ENCODE measurements at places on chromosomes 4 and X.

DNA sequence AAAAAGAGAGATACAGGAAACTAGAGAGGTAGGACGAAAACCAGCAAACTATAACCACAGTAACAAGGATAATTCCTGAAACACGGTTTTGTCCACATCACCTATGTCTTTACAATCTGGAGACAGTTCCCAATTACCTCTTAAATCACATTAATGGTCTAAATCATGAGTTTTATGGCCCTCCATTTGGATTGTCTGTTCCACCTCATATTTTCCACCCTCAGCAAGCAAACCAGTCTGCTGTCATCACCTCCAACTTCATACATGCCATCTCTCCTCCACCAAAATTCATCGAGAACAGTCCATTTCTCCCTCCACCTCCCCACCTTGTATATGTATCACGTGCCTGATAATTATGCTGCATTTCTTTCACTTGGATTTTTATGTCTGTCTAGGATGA, 107.3 kb downstream of the SH3RF1 start:
- no peak for DNase-seq

- no peak for DNase-seq
These were observed 3.9 kb upstream of the SFRP2 start for GRCh38 chr4:153792618-153793247.

- no peak for DNase-seq
These were observed 19.4 kb upstream of the BMP2K start for GRCh38 chr4:78756776-78757175.

DNA sequence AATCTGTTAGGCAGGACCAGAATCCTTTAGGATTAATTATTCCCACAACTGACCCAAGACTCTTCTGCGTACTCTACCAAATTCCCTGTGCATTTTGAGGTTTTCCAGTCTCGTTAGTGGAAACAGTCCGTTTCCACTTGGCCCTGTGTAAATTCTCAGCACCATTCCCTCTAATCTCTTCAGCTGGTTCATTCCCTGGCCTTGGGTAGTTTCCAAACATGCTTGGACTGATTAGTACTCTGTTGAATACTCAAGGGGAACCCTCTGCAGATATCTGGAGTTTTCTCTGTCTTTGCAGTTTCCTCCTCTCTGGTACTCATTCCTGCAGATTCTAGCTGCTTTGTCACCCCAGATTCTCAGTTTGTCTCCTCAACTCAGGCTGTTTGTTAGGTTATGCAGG, 80.4 kb downstream of the ZFX start:
- no peak for DNase-seq

DNA sequence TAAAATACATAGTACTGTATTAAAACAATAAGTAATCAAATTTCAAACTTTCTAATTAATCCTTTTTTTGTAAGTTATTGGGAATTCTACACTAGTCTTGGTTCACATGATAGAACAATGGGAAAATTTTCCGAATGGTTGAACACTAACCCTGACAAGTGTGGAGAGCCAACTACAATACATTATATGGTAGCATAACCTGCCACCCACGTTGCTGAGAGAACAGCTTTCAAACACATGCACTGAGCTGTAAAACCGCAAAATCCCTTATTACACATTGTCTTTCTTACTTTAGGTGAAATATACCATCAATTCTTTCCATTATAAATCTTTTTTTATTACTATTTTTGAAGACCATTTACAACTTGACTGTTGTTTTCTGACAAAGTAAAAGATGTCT, 54.7 kb downstream of the ANAPC10 start:
- DNase-seq: no peak

GRCh38 chrX:11215191-11215921, 77.9 kb upstream of the AMELX start:
- no peak for DNase-seq

- no peak for DNase-seq
These were observed 42.2 kb upstream of the HGFAC start for GRCh38 chr4:3399277-3400194.

GRCh38 chrX:111811831-111812230, 64.2 kb upstream of the TRPC5OS start:
- no peak for DNase-seq

DNA sequence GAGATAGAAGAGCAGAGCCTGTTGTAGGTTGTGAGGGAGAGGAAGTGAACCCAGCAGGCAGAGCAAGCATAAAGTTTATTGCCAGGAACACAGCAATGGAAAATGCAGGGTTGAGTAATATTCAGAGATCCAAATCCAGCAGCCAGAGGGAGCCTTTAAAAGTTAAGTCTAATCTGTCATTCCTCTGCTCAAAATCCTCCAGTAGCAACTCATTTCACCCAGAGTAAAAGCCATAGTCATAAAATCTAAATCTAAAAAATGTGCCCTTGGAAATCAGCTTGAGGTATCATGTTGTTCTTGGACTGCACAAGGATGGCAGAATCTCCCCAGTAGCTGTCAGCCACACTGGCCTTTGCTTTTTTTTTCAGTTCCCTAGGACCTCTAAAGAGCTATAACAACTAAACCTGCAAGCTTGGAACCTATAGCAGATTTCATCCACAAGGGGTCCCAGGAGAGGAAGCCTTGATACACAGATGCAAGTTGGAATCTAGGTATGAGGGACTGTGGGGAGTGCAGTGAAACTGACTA, 62.9 kb upstream of the FRAS1 start:
- no peak for DNase-seq

DNA sequence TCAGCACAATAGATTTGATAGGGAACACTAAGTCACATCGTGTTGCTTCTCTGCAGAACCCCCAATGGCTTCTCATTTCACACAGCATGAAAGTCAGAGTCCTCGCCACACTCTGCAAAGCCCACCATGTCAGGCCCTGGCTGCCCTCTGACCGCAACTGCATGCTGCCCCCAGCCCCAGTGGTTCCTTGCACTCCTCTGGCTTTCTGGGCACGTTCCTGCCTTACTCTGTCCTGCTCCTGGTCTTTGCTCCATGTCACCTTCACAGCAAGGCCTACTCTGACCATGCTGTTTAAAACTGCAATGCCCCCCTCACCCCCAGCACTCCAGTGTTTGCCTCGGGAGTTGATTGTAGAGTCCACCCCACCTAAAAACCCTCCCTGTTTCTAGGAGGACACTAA, 78.1 kb downstream of the EVC start:
- no peak for DNase-seq

- DNase-seq: no peak
These were observed 43.8 kb downstream of the GALNT7 start for GRCh38 chr4:173212379-173212778.

DNA sequence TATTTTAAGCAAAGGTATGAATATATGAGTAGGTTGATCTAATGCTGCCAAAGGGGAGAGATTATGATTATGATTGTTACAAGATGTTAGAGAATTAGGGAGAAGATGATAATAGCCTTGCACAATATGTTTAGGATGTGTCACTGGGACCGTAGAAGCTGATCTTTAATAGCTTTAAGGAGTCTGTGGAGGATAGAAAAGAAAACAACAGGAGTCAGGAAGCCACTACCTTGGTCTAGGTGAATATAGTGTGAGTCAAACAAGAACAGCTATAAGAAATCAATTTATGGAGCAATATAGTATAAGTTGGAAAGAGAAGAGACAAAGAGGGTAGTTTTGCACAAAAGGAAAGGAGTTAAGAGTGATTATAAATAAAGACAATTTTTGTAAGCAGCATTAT, 232.7 kb downstream of the FSTL5 start:
- no peak for DNase-seq

DNA sequence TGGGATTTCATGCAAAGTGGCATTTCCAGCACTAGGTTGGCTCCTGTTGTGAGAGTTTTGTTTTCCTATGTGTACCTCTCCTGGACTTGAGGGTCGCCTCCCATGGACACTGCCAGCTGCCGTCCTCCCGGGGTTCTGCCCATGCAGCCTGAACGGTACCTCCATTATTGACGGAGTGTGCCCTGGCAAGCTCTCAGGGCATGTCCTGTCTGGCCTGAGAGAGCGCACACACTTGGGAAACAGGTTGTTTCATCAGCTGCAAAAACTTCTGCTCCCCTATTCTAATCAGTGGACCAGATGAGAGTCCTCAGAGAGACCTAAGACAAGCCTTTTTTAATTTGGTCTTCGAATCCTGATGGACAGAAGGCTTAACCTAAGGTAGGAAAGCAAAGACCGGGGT, 56.6 kb upstream of the HOPX start:
- DNase-seq: no peak

DNA sequence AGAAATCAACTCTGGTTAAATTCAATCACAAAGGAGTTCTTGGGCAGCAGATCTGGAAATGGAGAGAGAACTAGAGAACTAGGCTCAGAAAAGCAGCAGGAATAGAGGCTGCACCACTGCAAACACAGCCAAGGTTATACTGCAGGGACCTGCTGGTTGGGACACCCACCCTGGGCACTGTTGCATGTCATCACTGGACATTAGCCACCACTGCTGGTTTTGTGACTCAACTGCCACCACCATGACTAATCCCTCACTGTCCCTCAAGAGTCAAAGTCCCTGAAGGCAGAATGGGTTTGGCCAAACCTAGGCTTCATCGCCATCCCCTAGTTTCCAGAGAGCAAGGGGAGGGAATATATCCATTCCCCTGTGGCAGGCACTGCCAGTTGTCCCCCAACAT, 38.1 kb upstream of the IRAK1 start:
- DNase-seq: no peak

GRCh38 chr4:19227701-19228100, 1024.0 kb upstream of the SLIT2 start:
- no peak for DNase-seq

DNA sequence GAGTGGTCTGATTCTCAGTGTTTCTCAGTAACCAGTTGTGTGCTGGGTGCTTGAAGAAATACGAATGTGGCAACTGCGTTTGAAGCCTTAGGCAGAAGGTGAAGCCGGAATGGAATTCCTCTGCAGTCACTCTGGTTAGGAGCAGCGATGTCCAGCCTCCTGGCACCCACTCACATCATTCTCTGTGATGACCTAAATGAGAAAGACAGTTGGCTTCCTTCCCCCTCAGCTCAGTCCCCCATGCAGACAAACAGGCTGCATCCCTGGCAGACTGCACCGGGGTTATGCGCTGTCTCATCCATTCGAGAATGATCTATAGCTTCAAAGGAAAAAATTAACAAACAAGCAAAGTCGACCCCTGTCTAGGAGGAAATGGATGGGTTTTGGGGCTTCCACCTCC, 170.1 kb upstream of the SCML1 start:
- no peak for DNase-seq

DNA sequence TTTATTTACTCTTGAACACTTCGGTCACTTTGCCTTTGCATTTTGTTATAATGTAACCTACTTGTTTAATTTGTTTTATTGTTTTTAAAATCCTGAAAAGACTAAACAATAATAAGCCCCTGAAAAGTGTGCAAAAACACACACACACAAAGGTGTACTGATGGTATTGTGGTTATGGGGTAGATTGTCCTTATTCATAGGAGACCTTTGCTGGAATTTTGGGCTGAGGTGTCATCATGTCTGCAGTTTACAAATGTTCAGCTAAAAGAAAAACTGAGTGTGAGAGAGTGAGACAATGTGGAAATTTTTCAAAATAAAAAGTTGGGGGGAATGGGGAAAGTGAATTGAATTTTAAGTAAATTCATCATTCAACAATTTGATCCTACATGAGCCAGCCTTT, 174.9 kb downstream of the QDPR start:
- no peak for DNase-seq

GRCh38 chr4:38273407-38273806, 313.2 kb downstream of the PTTG2 start:
- DNase-seq: no peak

DNA sequence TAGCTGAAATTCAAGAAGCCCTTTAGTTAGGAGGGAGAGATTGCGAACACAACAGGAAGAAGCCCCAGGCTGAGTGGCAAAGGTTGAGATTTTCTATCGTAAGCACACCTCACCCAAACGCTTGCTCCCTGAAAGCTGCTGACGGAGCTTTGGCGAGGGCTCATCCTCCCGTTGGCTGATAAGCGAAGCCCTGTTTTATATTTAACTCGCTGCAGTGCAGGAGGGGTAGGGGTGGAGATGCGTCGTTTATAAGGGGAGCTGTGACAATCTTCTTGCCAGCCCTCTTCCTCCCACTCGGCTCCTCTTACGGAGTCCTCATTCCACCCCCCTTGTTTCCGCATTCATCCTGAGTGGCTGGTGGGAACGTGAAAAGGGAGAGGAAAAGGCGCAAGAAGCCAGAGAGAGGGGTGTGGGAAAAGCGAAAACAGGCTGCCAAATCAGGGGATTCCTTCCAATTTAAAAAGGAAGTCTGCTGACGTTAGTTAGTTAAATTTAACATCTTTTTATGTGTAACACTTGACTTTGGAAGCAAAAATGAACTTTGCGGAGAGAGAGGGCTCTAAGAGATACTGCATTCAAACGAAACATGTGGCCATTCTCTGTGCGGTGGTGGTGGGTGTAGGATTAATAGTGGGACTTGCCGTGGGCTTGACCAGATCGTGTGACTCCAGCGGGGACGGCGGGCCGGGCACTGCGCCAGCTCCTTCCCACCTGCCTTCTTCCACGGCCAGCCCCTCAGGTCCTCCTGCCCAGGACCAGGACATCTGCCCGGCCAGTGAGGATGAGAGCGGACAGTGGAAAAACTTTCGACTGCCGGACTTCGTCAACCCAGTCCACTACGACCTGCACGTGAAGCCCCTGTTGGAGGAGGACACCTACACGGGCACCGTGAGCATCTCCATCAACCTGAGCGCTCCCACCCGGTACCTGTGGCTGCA, at the start of gene ENPEP:
ENPEP (plus strand) TSS at position 275 of the 938 bp plus-strand sequence; CDS start at position 535, 260 bp downstream.
- peak; percentile 77 for DNase-seq

GRCh38 chrX:38672646-38673045, 111.3 kb downstream of the TSPAN7 start:
- no peak for DNase-seq
